ENCODE measurements at places on chromosomes 5 and 9.
A peak's percentile ranks its signal among the peaks of the same experiment; 100 is the strongest.

DNA sequence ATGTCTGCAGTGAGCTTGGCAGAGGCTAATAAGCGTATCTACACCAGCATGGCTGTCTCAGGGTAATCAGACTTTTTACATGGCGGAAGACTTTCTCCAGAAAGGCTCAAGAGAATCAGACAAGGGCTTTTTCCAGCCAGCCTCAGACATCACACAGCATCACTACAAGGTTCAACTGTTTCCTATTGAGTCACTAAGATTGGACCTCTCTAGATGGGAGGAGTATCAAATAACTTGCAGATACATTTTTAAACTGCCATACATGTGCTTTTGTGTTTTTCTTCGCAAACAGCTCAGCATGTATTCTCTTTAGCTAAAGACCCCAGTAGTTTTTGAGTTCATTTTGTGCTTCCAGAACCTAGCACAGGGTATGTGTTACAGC lies 22.9 kb upstream of the PIK3R1 start:
- DNase-seq, result no peak

DNA sequence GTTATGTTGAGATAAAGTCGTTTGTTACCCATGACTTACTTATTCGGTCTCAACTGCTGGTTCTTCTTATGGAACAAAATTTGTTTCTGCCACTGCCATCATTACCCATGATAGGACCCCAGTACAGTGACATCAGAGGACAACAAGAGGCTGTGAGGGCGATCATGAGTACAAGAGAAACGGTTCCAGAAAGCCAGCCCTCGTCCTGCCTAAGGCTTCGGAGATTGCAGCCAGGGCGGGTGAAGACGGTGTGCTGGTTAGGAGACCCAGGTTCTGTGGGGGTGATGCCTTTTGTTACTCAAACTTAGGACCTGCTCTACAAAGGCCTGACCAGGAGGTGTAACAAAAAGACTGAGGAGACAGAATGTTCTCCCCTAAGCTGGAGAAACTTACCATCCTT lies 10.9 kb downstream of the FYB1 start:
- no peak for DNase-seq

DNA sequence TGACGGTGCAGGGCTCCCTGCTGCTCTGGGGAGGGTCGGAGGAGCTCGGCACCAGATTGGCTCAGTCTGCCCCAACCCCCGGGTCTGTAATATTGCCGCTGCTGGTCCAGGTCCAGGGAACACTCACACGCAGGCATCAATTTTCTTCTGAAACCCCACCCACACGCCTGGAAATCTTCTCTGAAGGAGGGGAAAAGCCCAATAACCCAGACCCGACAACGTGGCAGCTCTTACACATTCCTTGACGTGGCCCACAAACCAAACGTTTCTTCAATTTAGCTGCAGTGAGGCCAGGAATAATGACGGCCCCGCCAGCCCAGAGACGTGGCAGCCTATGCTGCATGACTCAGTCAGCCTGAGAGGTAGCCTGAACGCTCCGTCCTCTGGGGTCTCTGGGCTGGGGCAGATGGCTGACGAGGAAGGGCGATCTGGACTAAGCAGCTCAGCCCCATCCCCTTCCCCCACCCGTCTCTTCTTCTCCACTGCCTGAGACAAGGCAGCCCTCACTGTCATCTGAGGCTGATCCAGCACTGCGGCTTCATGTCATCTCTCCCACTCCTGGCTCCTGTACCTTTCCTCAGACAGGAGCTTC lies 9.9 kb upstream of the SPARC start:
- peak; percentile 100 for DNase-seq

- no peak for DNase-seq
Measured at GRCh38 chr5:117713585-117714198, 1139.1 kb upstream of the SEMA6A start.

- no peak for DNase-seq
Measured at GRCh38 chr5:68140763-68141162, 74.8 kb upstream of the PIK3R1 start.

- no peak for DNase-seq
Measured at GRCh38 chr5:145056800-145057199, 778.3 kb downstream of the PRELID2 start.

- DNase-seq, result peak; percentile 56
Measured at GRCh38 chr5:78899922-78900362, 85.2 kb downstream of the ARSB start.

DNA sequence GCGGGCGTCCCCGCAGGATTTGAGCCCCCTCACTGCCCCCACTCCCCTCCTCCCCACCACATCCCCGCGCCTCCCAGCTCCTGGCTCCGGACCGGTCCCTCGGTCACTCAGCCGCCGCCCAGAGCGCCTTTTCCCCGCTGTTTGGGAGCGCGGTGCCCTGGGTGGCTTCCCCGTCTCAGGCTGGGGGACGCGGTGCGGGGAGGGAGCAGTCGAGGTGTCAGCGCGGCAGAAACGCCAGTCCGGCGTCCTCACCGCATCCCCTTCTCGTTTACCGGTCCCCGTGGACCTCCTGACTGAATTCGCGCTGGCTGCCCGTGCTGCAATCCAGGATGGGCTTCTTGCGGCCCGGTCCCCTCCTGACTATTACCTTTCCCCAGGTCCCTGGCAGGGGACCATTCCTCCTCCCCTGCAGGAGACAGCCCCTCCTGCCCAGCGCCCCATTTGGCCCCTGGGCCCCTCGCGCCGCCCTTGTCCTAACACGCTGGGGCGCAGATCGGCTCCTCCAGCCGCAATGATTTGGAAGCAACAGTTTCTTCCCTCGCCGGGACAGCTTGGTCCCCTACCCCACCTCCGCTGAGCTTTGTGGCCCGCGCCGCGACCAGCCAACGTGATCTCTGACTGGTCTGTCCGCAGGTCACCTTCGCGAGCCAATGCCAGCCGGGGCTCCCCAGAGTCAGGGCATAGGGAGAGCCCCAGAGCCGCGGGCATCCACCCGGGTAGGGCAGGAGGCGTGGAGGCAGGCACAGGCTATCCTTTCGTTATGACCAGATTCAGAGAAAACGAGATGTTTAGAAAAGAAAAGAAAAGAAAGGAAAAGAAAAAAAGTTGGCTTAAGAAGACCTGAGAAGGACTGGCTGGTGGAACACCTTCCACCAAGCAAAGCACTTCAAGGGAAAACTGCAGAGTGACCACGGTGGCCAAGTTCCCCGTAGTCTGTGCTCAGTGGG lies 1.2 kb downstream of the ANKRD33B start:
- DNase-seq, result no peak

DNA sequence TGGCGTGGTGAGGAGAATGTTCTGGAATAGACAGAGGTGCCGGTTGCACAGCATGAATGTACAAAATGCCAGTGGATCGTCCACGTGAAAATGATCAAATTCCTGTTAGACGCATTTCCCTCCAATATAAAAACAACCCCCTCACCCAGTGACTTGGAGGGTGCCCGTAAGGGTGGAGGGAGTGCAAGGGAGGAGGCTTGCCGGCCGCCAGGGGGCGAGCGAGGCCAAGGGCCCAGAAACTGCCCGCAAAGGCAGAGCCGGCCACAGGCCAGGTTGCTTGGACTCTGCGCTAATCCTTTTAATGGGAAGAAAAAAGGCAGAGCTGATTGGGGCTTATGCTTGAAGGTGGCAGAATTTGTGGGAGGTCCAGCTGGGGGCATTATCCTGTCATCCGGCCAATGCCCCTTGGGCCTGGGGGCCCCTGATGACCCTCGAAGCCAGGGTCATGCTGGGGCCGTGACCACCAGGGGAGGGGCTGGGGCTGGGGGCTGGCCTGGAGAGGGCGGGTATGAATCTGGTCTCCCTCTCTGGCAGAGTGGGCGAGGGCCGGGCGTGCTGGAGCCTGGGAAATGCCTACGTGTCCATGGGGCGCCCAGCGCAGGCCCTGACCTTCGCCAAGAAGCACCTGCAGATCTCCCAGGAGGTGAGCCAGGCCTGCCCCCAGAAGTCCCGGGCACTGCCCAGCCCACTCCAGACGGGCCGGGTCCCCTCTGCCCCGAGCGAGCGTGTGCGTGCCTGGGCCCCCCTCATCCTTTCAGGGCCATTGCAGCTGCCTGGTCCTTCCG lies 12.0 kb downstream of the GPSM1 start:
- DNase-seq, result peak; percentile 57

DNA sequence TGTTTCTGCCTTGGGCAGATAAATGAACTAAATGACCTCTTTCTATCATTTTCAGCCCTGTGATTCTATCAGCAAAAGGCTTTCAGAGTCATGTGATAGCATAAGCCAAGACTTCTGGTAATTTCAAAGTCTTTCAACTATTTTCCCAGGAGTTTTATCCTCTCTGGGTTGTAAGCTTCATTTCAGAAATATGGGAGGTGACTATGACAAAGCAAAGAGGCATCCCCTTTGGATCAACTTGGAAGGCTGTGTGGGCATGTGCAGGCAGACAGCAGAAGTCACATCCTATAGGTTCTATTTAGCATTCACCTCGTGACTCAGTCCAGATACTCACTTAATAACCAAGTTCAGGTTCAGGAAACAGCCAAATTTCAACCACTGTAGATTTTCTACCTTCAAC lies 149.0 kb upstream of the FST start:
- peak; percentile 80 for DNase-seq

DNA sequence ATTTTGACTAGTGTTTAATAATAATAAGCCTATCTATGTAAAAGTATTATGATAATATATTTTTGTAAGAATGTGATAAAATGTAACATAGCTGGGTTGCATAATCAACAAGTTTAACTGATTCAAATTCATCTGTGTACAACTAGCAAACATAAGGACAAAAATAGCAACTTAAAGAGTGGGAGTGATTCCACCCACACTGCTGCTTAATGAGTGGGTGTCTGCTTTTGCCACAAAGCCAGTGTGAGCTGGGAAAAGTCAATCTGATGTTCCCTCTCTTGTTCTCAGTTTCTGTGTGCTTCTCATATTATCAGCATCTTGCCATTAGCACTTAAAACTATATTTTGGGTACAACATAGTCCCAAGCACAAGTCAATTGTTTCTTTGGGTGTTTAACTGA lies 111.1 kb upstream of the DPYSL3 start:
- no peak for DNase-seq

DNA sequence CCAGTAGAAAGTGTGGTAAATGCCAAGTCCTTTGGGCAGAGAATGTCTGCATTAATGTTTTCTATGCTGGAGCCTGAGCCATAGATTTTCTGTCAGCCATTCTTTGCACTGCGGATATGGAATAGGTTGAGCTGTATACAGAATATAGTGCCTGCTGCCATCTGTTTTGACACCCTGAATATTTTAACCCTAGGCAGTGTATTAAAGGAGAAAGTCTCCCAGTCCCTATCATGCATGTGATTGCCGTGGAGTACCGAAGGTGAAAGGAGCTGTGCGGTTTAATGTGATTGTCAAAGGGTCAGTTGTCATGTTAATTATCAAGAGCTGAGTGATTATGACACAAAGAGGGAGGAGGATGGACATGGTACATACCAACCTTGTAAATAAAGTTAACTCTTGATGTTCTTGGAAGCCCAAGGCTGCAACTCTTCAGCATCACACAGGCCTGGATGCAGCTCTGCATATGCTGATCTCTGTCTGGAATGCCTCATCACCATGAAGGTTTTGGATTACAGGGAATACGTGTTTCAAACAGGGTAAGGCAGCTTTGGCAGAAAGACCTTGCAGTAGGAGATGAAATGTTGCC lies 247.1 kb upstream of the ELAVL2 start:
- DNase-seq, result no peak

DNA sequence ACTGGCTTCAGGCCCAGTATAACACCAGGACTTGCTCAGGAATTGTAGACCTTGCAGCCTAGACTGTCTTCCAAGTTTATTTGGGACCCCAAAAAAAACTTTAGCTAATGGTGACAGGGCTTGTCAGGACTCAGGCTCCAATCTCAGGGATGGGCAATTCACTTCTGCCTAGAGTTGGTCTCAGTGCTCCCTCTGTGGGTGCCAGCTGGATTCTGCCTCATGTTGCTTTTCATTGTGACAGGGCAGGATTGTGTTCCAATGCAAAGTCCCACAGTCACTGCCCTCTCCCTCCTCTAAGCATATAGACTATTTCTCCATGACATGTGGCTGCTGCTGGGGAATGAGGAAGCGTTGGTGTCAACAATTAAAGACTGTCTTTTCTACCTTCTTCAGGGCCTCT lies 174.7 kb downstream of the CYLC2 start:
- no peak for DNase-seq

GRCh38 chr9:89236955-89237573 lies 58.4 kb upstream of the SHC3 start:
- DNase-seq, result no peak

- DNase-seq, result no peak
Measured at GRCh38 chr9:38334234-38334633, 58.3 kb upstream of the ALDH1B1 start.

- no peak for DNase-seq
Measured at GRCh38 chr5:125583321-125584139, 837.1 kb upstream of the ZNF608 start.

- no peak for DNase-seq
Measured at GRCh38 chr5:42807722-42808447, 3.8 kb downstream of the SELENOP start.

- no peak for DNase-seq
Measured at GRCh38 chr9:72394066-72394465, 29.1 kb upstream of the ZFAND5 start.

DNA sequence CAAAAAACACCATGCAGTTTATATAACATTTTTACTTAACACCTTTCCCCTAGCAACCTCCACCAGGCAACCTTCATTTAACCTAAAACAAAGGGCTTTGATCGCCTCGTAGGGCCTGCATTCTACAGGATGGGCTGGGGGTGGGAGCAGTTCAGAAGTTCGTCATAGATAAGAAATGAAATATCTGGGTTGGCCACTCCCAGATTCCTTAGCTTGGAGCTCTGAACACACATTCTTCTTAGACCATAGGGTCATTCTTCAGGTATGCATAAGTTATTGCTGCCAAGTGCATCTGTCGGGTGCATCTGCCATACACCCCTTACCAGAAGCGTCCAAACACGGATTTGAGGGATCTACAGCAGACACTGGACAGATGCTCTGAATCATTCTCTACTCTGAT lies 4.3 kb upstream of the SLC22A5 start:
- peak; percentile 43 for DNase-seq

DNA sequence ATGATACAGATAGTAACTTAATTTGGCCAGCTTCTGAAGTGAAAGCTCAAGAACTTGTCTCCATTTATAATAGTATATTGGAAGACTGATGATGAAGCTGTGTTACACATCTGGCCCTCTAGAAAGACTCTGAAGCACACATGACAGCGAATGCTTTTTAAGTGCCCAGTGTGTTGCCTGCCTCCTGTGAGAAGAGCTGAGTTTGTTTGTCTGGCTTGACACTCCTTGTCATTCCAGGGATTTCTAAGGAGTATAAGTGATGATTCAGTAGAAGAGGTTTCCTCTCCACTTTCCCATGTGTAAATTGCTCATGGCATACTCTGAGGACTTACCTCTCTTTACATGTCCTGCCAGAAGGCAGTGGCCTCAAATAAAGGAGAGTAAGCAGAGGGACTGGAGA lies 30.4 kb upstream of the LRRTM2 start:
- peak; percentile 83 for DNase-seq

DNA sequence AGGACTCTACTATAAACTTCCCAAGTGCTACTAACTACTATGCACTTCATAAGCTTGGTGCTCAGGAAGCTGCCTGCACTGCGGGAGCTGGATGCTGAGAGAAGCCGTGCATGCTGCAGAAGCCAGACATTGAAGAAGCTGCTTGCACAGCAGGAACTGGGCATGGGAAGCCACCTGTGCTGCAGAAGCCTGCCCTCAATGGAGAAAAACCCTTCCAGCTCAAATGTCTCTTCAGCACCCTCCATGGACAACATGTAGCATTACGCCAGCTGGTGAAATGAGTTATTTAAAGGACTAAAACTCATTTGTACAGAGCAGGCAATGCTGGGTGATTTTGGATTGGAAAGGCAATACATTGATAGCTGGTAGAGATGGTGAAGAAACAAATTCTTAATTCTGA lies 247.2 kb downstream of the KIF4B start:
- no peak for DNase-seq
